H9 (cell line): ENCODE measurements at places on chromosomes 5 and 9. TPM values are rescaled to one million over a fixed set of nuclear protein-coding genes. Genes with fewer than 3 reads are reported as not detected.

GRIA1 gene
- 0.31 and 0.52 TPM in 2 replicates for total RNA-seq

GRCh38 chr5:19928562-19929421 is 59.2 kb downstream of the CDH18 start:
- no peaks in the 10 kb centered on the region for H3K36me3 ChIP-seq
- no peaks in the 10 kb centered on the region for H3K27me3 ChIP-seq
- peaks cover 3% of the 10 kb centered on the region for H3K4me1 ChIP-seq
- H3K4me3 ChIP-seq: no peak overlapping the region
- H3K27ac ChIP-seq: no peak overlapping the region

- H3K36me3 ChIP-seq: peaks cover 12% of the 10 kb centered on the region
- peak; percentile 61 for DNase-seq
- H3K27me3 ChIP-seq: no peaks in the 10 kb centered on the region
- no peaks in the 10 kb centered on the region for H3K4me1 ChIP-seq
- no peak overlapping the region for H3K27ac ChIP-seq
Observed at GRCh38 chr5:154446195-154447088, 645 bp downstream of the SAP30L start.

DNA sequence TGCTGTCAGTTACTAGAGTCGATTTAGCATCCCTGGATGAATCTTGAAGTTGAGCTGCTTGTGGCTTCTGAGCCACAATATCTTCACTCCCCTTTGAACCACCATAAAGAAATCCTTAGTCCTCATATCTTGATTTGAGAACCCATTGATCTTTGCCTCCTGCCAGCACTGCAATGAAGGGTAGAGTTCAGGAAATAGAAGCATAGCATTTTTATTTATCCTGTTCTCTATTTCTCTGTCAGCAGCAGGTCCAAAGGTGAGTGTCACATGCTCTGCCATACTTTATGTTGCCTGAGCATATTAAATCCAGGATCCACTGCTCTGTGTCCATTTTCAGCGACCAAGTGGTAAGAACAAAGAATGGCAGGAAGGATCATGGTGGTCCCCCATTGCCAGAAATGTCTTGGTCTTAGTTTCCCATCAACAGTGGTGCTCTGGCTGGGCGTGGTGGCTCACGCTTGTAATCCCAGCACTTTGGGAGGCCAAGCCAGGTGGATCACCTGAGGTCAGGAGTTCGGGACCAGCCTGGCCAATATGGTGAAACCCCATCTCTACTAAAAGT is 80.2 kb upstream of the PANK3 start:
- DNase-seq: no peak
- no peak overlapping the region for H3K27ac ChIP-seq
- H3K36me3 ChIP-seq: no peaks in the 10 kb centered on the region
- no peaks in the 10 kb centered on the region for H3K27me3 ChIP-seq
- no peaks in the 10 kb centered on the region; the same call in 1 of the 2 replicates for H3K4me1 ChIP-seq

GRCh38 chr5:123673107-123673506 is 161.1 kb downstream of the CSNK1G3 start:
- no peaks in the 10 kb centered on the region for H3K27me3 ChIP-seq
- peak; percentile 27 for DNase-seq
- no peak overlapping the region for H3K4me3 ChIP-seq
- no peak overlapping the region for H3K27ac ChIP-seq

GRCh38 chr5:106985174-106985573 is 685.6 kb downstream of the EFNA5 start:
- H3K36me3 ChIP-seq: peaks cover 41% of the 10 kb centered on the region
- H3K27ac ChIP-seq: peak overlapping the region; percentile 63
- peak overlapping the region; percentile 12; the same call in 1 of the 2 replicates for H3K4me3 ChIP-seq
- peaks cover 5% of the 10 kb centered on the region for H3K4me1 ChIP-seq

DNA sequence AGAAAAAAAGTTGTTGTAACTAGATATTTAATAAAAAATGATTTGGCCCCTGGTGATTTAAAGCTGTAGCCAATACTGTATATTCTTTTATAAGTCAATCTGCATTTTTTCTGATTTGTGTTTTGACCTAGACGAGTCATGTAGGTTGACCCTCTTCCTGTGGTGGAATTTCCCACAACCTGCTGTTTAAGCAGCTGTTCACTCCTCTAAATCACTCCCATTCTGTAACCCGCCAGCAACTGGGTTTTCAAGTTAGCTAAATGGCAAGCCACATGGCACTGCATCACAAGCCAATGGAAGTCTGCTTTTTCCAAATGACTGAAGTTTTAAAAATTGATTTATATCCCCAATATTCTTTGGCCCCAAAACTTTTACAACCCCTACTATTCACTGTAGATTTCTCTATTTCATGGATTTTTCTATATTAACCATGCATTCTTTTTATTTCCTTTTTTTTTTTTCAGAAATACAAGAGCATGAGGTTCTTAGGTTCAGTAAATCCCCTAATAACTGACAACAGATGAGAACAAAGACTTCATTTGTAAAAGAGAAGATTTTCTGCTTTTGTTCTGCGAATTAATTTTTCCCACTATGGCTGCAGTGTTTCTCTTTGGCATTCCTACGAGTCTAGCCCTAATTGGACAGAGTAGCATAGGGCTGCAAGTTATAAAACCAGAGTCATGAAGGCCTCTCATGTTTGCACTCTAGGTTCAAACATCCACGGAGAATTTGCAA is 184.5 kb upstream of the TLE4 start:
- no peak for DNase-seq
- no peak overlapping the region for H3K27ac ChIP-seq
- H3K27me3 ChIP-seq: no peaks in the 10 kb centered on the region
- H3K4me1 ChIP-seq: peaks cover 4% of the 10 kb centered on the region; the same call in 1 of the 2 replicates

GRCh38 chr5:151053796-151054462 is 26.9 kb downstream of the TNIP1 start:
- no peak for DNase-seq
- H3K4me1 ChIP-seq: no peaks in the 10 kb centered on the region
- no peaks in the 10 kb centered on the region for H3K36me3 ChIP-seq
- H3K27ac ChIP-seq: no peak overlapping the region
- no peak overlapping the region for H3K4me3 ChIP-seq
- no peaks in the 10 kb centered on the region for H3K27me3 ChIP-seq

GRCh38 chr5:89216606-89217005 is 333.6 kb upstream of the MEF2C start:
- H3K27ac ChIP-seq: no peak overlapping the region
- H3K27me3 ChIP-seq: no peaks in the 10 kb centered on the region
- no peaks in the 10 kb centered on the region for H3K36me3 ChIP-seq
- no peak for DNase-seq
- H3K4me3 ChIP-seq: no peak overlapping the region

DNA sequence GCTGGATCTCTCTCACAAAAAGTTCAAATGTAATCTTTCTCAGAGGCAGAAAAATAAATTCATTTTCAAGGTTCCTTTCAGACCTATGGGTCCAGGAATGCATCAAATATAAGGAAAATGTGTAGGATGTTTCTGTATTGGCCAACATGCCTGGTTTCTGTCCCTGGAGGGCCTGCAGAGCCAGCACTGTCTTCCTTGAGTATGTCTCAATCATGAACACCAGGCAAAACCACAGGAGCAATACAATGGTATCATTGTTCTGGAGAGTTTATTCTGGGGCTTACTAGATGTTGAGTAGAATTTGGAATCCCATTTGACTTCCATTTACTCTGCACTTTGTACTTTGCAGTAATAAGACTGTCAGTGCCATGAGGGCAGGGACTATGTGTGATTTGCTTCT is 23.5 kb downstream of the INSYN2B start:
- DNase-seq: no peak
- no peaks in the 10 kb centered on the region for H3K36me3 ChIP-seq
- peaks cover 2% of the 10 kb centered on the region; the same call in 1 of the 2 replicates for H3K4me1 ChIP-seq
- no peaks in the 10 kb centered on the region for H3K27me3 ChIP-seq
- no peak overlapping the region for H3K4me3 ChIP-seq
